ENCODE measurements at places on chromosomes 16 and 17.

- DNase-seq: peak; percentile 37
These were observed 13.0 kb downstream of the ENGASE start for GRCh38 chr17:79087428-79088143.

DNA sequence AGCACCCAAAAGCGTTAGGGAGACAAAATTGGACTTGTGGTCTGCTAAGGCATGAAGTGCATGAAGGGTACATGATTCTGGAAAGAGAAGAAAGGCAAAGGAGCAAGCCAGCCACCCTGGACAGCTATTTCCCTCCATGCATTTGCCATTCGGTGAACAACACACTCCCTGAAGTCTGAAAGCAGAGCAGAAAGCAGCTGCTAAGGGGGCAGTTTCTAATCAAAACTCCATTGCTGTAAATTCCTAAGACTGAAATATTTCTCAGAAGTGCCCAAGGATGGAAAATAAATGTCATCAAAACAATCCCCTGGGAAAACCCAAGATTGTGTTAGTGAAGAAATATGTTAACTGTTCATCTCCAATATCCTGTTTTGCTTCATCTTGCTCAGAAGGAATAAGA lies 44.3 kb downstream of the PMP22 start:
- DNase-seq: no peak

DNA sequence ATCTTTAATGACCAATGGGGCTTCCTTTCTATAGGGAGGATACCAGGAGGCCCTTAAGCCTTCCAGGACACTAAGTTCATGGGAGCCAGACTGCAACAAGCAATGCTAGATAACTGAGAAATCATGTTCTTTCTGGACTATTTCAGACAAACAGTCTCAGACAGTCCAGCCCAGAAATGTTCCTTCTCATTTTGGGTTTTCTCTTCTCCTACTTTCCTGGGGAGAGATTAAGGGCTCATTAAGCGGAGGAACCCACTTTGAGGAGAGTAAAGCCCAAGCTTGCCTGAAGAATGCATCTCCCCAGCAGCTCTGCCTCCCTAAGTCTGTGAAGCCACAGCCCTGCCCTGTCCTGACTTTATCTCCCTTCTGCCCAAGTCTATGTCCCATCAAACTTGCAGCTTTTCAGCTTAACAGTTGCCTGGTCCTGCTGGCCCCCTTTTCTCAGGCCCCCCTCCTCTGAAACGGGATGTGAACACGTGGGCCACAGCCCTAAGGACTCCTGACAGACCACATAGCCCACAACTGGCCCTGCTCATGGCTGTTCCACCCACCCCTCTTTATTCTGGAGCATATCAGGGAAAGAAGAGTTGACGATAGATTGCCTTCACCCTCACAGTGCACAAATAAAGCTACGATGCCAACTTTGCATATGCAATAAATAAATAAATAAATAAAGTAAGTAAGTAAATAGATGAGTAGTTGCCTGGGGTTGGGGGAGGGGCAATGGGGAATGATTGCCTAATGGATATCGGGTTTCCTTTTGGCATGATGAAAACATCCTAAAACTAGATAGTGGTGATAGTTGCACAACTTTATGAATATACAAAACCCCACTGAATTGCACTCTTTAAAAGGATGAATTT lies 111.0 kb downstream of the N4BP1 start:
- no peak for DNase-seq

- no peak for DNase-seq
These were observed 41.6 kb downstream of the PRKCB start for GRCh38 chr16:23877107-23878070.

GRCh38 chr16:57157533-57157932 lies 28.3 kb downstream of the PSME3IP1 start:
- DNase-seq: no peak

DNA sequence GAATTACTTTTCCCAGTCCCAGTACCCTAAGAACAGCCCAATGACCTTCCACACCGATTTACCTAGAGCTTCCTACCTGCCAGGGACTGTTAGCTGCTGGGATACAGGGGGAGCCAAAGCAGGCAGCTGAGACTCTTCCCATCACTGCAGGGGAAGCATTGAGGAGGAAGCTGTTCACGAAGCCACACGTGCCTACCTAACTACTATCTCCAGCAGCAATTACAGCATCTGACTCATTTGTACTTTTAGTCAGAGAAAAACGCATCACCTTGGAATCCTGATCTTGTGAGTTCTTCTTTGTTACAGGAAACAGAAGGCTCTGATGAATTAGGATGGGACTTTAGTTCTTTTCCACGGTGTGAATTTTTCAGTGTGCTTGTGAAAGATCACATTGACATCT lies 113.7 kb upstream of the DHX40 start:
- DNase-seq: no peak

GRCh38 chr17:44005527-44006271 lies 1.3 kb downstream of the NAGS start:
- no peak for DNase-seq

- no peak for DNase-seq
These were observed 13.0 kb upstream of the DRG2 start for GRCh38 chr17:18074566-18075272.

- DNase-seq: no peak
These were observed 27.7 kb downstream of the CNTROB start for GRCh38 chr17:7959503-7960253.

- no peak for DNase-seq
These were observed 46.1 kb upstream of the DNAJA2 start for GRCh38 chr16:47019568-47019967.

- no peak for DNase-seq
These were observed 12.4 kb upstream of the YWHAE start for GRCh38 chr17:1412185-1413110.

DNA sequence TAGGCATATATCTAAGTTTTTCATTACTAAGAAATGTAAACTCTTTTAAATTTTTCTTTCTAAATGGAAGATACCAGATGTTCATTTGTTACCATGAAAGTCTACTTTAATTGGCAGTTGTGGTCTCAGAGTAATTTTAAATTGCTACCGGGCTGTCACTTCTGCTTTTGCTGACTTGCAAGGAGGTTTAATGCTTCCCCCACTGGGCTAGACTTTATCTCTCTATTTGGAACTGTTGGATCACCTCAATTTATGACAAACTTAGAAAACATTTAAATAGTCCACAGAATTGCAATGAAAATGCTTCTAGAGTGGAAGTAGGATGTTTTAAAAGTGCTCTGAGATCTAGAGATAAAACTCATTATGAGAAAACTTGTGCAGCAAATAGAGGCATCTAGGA lies 479.8 kb upstream of the GOT2 start:
- no peak for DNase-seq

DNA sequence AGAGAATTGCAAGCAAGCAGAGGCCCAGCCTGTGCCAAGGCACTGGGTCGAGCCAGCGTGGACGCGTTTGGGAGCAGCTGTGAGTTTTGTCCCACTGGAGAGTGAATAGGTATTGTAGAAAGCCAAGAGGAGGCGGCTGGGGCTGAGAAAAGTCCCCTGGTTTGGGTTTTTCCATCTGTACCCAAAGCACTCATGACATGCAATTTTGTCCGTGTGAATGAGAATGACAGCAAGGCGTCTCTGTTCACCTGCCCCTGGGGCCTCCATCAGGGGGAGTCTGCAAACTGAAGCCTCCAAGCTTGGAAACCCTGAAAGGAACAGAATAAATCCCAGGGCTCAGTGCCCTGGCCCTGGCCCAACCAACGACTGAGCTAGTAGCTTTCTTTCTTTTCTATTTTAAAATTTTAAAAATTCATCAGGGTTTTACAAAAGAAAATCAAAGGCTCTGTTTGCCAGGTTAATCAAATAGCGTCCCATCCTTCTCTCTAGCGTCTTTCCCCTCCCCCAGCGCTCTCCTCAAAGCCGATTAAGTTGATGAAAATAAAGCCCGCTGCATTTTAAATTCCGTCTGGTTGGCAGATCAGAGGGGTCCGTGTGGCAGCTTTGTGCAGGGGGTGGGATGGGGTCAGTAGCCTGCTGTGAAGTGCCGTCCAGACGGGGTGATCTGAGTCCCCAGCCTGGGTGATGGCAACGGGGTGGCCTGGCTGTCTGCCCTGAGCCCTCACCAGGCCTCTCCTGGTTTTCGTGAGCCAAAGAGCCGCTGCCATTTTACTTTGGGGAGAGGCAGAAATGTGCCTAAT lies 171.0 kb downstream of the KATNIP start:
- DNase-seq: no peak

GRCh38 chr16:14669776-14670175 lies 24.3 kb downstream of the PLA2G10 start:
- DNase-seq: no peak

DNA sequence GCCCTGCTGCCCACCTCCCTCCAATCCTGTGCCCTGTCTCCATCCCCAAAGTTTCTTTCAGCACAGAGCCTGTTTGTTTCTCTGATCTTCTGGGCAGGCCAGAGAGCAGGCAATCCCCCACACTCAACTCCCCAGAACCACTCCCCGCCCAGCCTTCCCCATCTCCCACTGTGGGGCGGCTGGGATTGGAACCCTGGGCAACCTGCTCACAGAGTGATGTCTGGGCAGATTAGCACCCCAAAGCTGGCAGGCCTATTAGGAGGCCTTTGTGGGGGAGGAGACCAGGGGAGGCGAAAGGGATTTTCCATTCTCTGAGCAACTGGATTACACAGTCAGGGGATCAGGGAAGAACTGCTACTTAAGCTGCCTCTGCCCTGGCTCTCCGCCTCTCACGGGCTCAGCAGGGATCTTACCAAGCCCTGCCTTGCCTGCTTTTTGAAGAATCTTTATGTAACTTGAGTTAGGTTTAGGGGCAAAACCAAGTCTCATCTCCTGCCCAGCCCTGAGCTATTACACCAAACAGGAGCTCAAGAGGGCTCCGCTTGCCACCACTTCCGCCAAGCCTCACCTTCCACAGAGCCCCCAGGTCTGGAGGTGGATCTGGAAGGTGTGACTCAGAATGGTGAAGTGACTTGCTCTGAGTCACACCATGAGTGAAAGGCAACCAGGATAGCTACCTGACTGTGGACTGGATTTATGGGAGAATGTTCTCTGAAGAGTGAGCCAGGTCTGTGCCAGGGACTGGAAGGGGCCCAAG lies 16.0 kb upstream of the LHX1 start:
- DNase-seq: peak; percentile 58

DNA sequence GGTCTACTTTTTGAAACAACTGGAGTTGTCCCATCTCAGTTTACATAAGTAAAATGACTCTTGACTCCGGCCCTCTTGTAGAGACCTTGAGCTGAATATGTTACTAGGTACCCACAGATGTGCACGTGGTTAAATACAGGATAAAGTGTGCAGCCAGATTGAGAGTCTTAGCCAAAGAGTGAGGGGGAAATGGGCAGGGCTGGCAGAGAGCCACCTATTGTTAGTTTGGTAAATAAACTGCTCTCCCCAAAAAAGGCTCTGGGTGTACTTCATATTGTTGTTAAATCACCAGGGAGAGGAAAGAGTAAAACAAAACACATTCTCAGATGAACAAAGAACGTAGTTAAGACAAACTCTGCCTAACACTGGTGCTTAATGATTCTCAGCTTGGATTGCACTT lies 20.3 kb downstream of the G6PC1 start:
- no peak for DNase-seq

- no peak for DNase-seq
These were observed 4.6 kb upstream of the STAT3 start for GRCh38 chr17:42392692-42393415.

GRCh38 chr16:12405089-12405488 lies 398.6 kb downstream of the CPPED1 start:
- no peak for DNase-seq

DNA sequence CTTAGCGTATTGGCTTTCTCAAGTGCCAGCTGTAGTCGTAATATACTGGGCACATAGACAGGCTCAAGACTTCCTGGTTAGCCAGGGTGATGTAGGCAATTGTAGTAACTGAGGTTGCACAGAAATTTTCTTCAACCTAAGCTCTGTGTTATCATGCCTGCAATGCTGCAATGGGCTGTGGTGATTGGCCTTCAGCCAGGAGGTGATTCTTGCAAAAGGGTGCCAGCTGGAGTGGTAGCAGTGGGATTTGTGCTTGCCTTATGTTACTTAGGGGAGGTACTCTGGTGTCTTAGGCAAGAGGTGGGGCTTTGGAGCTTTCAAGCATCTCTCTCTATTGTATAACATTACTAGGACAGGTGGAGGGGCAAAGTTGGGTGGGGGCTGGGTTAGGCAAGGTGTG lies 495.1 kb downstream of the CDH11 start:
- no peak for DNase-seq

- no peak for DNase-seq
These were observed 1.9 kb downstream of the CLEC16A start for GRCh38 chr16:10946308-10946707.

GRCh38 chr16:50828164-50828702 lies 86.3 kb downstream of the CYLD start:
- no peak for DNase-seq

DNA sequence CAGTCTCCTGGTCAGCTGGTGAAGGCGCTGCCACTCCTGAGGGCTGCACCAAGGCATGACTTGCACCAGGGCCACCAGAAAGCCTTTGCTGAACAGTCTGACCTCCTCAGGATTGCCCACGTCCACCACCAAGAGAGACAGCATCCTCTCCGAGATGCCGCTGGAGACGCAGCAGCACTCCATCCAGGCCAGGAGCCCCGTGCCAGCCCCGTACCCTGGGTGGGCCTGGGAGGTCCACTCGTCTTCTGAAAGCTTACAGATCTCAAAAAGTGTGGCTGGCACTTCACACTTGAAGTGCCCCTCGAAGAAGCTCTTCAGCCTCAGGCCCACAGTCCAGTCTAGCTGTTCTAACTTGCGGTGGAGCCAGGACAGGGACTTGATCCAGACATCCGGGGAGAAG lies 6.7 kb downstream of the GEMIN4 start:
- no peak for DNase-seq

DNA sequence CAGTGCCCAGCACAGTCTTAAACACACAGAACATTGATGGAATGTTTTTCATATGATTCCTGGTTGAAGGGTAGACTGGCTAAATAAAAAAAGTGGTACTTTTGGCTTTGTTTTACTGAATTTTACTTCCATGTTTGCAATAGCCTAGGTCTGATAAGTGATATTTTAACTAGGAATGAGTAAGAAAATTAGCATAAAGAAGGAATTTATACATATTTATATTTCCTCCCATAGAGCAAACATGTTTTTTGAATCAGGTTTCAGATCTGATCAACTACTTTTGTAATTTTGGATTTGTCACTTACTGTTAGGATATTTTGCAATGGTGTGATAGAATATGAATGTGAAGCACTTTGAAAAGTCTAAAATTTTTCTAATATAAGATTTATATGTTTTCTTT lies 7.2 kb downstream of the NF1 start:
- DNase-seq: no peak

DNA sequence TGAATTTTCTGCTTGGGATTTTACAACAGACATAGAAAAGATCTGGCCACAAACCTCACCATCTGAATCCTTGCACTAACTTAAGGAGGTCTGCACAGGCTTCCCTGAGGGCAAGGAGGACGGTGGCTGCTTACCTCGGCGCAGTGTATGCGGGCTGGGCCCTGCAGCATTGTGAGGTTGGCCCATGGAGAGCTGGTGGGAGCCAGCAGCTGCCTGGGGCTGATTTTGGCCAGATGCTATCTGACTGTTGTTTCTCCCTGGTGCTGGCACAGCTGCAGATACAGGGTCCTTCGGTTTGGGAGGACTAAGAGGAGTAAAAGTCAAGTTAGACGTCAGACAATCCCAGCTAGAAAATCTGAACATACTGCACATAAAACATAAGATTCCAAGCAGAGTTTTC lies 79.8 kb downstream of the ARHGAP17 start:
- no peak for DNase-seq

- no peak for DNase-seq
These were observed 73.5 kb downstream of the SNX11 start for GRCh38 chr17:48180842-48181629.
